ENCODE measurements at places on chromosomes 11 and 22.

DNA sequence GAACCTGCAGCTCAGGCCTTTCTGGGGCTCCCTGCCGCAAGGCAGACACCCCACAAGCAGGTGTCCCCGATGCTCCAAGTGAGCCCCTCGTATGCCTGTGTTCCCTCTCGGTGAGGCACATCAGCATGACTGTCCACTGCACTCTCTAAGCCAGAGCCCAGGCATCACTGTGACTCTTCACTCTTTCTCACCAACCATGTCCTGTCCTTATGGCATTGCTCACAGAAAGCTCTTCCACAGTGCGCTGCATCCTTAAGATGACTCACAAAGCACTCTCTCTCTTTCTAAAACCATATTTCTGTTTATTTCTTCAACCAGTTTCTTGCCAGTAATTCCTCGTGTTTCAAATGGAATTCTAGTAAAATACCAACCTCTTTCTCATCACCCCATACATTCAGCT lies 18.1 kb downstream of the GAB4 start:
- DNase-seq: no peak

DNA sequence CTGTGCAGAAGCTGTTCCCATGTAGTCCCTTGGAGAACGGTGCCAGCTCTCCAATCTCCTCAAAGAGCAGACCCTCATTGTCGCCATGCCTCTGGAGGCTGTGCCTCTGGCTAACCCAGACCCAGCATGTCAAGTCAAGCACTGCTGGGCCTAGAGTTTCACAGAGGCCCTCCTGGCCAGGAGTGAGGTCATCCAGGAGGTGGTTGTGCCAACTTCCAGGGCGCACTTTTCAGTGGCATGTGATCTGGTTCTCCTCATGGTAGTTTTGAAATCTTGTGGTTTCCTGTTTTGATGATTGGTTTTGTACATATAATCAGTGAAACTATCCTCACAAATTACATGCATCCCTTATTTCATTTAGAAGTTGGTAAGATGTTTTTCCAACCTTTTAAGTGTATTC lies 78.9 kb downstream of the PPFIBP2 start:
- no peak for DNase-seq

- DNase-seq: no peak
These were observed 953 bp upstream of the PACS1 start for GRCh38 chr11:66068923-66069714.

- no peak for DNase-seq
These were observed 38.7 kb downstream of the MRTFA start for GRCh38 chr22:40597526-40598430.

- DNase-seq: no peak
These were observed 34.7 kb downstream of the GALNT18 start for GRCh38 chr11:11587122-11587521.

DNA sequence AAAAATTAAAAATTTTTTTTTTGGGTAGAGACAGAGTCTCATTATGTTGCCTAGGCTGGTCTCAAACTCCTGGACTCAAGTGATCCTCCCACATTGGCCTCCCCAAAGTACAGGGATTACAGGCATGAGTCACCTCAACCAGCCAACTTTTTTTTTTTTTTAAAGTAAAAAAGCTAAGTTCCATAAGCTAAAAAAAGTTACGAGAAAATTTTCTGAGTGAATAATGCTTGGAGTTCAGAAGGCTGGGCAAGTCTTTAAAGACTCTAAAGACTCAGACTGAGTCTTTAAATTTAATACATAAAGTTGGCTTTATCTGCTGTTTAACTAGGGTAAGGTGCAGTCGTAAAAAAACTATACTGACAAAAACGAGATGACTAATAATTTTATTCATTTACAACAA lies 5.6 kb downstream of the DDX6 start:
- no peak for DNase-seq

All from NCI-H526 treated with DMSO at 0.1 percent for 48 hours (cell line).